ENCODE measurements at places on chromosomes 12 and 14. TPM values are rescaled to one million over a fixed set of nuclear protein-coding genes. Genes with fewer than 3 reads are reported as not detected.
A peak's percentile ranks its signal among the peaks of the same experiment; 100 is the strongest.

GRCh38 chr12:2051700-2052621 lies 826 bp upstream of the CACNA1C start:
- DNase-seq = peak; percentile 69

DNA sequence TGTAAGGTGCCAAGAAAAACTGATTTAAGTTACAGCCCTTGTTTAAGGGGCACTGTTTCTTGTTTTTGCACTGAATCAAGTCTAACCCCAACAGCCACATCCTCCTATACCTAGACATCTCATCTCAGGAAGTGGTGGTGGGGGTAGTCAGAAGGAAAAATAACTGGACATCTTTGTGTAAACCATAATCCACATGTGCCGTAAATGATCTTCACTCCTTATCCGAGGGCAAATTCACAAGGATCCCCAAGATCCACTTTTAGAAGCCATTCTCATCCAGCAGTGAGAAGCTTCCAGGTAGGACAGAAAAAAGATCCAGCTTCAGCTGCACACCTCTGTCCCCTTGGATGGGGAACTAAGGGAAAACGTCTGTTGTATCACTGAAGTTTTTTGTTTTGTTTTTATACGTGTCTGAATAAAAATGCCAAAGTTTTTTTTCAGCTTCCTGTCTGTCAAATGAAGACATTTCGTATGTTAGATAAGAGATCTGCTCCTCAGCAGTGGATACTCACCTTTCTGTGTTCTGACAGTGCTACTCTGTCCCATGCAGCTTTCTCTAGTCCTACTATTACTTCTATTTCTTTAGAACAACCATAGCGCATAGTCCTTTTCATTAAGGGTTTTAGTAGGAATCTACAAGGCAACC lies 1.2 kb upstream of the PA2G4 start:
- no peak for DNase-seq

DNA sequence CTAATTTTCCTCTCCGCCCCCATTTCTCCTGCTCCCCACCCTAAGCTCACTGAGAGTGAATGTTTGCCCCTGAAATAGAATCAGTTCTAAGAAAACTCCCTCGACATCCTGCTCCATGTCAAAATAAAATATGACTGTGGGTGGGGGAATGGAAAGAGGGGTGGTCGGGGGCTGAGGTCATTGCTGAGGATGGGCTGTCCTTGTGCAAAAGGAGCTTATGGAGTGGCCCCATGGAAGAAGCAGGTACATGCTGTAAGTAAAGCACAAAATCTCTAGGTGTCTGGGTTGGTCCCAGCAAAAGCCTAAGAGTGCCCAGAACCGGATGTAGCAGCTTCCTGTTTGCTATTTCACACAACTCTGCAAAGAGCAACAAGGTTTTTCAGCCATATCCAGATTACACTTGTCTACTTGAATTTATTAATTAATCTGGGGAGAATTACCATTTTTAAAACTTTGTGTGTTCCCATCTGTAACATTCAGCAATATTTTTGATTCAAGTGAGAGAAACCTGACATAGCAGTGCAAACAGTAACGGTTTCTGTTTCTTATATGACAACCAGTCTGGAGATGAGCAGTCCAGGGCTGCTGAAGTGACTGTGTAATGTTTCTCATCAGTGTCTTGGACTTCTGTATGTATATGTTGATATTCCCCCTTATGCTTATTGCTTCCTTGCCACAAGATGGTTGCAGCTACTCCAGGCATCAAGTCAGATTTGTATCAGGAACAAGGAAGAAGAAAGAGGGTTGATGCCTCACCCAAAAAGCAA lies 40.4 kb upstream of the GZMB start:
- no peak for DNase-seq

DNA sequence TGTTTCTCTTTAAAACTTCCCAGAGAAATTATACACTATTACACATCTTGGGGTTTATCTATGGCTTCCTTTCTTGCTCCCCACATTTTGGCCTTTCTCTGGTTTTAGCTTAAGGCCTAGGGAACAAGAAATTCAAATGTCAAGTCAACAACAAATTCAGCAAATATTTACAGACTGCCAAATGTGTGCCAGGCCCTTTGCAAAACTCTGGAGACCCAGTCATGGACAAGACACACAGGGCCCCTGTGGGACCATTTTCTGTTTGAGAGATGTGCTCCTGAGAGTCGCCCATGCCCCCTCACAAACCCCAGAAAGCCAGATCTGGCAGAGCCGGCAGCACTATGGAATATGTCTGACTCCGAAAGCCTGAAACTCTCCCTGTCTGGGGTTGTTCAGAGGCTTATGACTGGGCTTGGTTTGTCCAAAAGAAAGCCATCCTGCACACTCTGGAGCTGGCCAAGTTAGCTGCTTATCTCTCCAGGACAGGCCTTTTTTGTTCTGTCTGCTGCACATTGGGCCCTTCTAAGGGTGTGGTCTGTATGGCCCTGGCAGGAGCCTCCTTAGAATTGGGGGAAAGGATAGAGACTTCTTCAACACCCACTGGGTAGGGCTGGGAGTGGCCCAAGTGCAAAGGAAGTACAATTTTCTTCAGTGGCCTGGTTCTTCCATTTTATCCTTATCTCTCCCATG lies 1.1 kb upstream of the KRT3 start:
- DNase-seq = no peak

DNA sequence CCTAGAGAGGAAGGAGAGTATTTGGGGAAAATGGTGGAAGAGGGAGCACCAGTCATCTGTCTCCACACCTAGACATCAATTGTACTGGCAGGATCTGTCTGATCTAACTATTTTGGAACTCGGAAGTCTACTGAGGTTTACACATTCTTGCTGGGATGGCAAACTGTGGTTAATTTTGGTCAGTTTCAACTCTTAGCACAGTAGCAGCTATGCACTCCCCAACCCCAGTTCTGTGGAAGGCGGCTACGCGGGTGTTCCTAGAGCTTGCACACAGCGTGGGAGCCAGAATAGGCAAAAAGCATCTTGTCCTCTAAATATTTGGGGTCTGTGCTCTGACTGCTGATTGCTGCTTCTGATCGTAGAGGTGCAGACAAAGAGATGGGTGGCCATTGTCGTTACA lies 33.8 kb downstream of the TECPR2 start:
- no peak for DNase-seq

- DNase-seq = no peak
Measured at GRCh38 chr14:28143316-28143715, 623.3 kb upstream of the FOXG1 start.

DNA sequence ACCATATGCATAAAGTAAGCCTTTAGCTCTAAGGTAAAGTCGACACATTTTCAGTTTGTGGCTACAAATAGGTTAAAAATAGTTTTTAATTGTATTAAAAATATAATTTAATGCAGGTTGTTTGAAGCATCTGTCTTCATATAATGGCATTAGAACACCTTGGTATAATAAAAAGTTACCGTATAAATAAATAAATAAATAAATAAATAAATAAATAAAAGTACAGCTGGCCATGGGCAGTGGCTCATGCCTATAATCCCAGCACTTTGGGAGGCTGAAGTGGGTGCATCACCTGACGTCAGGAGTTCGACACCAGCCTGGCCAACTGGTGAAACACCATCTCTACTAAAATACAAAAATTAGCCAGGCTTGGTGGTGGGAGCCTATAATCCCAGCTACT lies 15.6 kb downstream of the ZFYVE26 start:
- no peak for DNase-seq

DNA sequence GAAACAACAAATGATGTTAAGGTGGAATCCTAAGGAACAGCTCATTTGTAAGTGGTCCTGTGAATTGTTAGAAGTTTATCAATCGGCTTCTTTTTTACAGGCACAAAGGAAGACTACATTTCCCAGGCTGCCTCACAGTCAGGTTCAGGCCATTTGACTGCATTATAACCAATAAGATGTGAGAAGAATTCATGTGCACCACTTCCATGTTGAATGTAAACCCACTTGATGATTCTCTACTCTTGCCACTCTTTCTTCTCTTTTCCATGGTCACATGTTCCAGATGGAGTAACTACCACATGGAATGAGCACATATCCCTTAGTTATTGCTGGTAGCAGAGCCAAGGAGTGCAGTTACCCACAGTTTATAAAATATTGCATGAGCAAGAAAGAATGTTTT lies 67.1 kb upstream of the GZMB start:
- no peak for DNase-seq

GRCh38 chr14:23114120-23114458 lies 5.0 kb downstream of the CEBPE start:
- peak; percentile 68 for DNase-seq

GRCh38 chr14:92848887-92849286 lies 54.8 kb downstream of the GOLGA5 start:
- DNase-seq = no peak

- DNase-seq = peak; percentile 85
Measured at GRCh38 chr12:1936406-1937320, 18.2 kb upstream of the CACNA2D4 start.

GRCh38 chr14:92553438-92553837 lies 39.9 kb downstream of the RIN3 start:
- DNase-seq = no peak

DNA sequence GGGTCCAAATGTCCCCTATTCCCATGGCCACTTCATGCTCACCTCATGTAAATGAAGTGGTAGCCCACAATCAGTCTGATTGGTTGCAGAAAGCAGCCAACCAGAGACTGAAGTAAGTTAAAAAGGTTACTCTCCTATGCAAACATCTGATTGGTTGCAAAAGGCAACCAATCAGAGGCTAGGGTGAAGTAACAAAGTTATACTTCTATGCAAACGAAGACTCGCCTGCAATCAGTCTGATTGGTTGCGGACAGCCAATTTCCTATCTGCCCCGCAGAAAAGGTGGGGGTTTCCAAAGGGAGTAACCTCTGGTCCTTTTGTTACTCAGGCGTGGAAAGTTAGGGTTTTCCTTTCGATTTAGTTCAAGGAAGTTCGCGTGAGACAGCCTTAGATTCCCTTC lies 208.1 kb upstream of the NEDD1 start:
- no peak for DNase-seq

DNA sequence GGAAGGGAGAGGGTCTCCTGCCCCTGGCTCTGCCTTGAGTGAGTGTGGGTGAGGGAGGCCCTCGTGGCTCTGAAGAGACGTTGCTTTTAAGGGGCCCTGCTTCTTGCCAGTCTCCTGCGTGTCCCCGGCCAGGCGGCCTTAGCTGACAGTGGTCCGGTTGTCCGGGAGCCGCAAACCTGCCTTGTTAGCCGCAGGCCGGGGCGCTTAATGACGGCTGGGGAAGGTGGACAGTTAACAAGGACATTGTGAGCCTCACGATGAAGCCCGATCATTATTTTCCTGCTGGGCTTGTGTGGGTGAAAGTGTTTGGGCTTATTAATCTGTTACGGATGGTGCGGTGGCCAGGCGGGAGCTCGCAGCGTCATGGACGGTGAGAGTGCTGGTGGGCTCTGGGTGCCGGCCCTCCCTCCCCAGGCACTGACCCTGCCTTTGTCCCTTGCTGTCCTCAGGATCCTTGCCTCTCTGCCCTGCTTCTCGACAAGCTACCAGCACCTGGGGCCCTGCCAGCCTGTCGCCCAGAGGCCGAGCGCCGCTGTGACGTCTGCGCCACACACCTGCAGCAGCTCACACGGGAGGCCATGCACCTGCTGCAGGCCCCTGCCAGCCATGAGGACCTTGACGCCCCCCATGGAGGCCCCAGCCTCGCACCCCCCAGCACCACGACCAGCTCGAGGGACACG lies 13.3 kb downstream of the KIF26A start:
- no peak for DNase-seq

GRCh38 chr14:21267886-21268616 lies 1.2 kb downstream of the HNRNPC start:
- DNase-seq = no peak

DNA sequence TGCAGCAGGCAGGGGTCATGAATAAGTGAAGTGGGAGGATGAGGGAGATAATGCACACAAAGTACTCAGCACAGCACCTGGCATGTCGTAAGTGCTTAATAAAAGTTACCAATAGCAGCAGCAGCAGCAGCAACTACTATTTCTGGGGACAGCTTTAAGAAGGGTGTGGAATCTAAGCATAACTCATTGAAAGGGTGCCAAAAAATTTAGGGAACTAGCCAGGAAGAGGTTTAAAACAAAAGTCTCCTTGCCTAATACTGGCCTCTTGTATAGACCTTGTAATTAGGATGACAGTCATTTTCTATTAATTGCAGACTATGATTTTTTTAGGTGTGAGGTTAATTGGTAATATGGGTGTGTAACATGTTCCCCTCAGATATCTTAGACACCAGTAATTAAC lies 179.9 kb downstream of the PTPN11 start:
- DNase-seq = no peak

GRCh38 chr14:91321131-91321530 lies 76.6 kb upstream of the GPR68 start:
- no peak for DNase-seq

The GYS2 gene
- total RNA-seq = 0.10 TPM

The IFI27L2 gene
- 42.6 TPM for total RNA-seq

The P3H3 gene
- total RNA-seq = 11.1 TPM

The FUT8 gene
- 24.3 TPM for total RNA-seq

The TMCC3 gene
- total RNA-seq = 15.8 TPM

The KRT82 gene
- not detected for total RNA-seq

The TEX52 gene
- total RNA-seq = not detected

The SLC2A14 gene
- total RNA-seq = 5.4 TPM
